Pulmonary artery endothelial cell (primary cell): ENCODE measurements at places on chromosomes 13 and 19. TPM values are rescaled to one million over a fixed set of nuclear protein-coding genes. Genes with fewer than 3 reads are reported as not detected.

- DNase-seq = no peak
These were observed 117.1 kb upstream of the SLITRK5 start for GRCh38 chr13:87554045-87554444.

The PSG4 gene
- total RNA-seq = not detected in 2 replicates

DNA sequence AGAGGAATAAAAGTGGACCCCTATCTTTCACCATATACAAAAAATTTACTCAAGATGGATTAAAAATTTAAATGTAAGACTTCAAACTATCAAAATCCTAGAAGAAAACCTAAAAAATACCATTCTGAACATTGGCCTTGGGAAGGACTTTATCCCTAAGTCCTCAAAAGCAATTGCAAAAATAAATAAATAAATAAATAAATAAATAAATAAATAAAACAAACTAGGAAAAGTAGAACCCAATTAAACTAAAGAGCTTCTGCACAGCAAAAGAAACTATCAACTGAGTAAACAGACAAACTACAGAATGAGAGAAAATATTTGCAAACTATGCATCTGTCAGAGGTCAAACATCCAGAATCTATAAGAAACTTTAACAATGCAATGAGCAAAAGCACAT lies 874.9 kb upstream of the PCDH20 start:
- DNase-seq = no peak

DNA sequence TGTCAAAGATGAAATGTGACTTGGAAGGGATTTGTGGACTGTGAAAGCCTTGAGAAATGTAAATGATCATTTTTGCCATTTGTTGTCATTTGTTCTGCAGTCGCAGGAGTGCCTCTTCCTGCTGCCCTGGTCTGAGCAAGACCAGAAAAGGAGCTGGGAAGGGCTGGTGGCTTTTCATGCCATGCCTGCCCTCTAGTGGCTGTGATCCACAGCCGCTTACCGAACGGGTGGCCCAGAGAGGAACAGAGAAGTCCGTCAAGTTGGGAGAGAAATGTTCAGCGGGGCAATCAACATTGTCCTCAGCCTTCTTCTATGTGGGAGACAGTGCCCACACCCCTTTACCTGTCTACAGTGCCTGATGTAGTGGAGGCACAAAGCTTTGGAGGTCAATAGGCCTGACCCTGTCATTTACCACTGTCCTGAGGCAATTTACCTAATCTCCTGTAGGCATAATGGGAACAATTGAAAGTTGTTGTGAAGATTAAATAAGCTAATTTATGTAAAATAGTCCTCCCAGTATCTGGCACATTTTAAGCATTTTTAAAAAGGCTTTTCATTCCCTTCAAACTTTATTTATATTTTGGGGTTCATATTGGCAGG lies 224.5 kb downstream of the B3GLCT start:
- peak; percentile 57 for DNase-seq

DNA sequence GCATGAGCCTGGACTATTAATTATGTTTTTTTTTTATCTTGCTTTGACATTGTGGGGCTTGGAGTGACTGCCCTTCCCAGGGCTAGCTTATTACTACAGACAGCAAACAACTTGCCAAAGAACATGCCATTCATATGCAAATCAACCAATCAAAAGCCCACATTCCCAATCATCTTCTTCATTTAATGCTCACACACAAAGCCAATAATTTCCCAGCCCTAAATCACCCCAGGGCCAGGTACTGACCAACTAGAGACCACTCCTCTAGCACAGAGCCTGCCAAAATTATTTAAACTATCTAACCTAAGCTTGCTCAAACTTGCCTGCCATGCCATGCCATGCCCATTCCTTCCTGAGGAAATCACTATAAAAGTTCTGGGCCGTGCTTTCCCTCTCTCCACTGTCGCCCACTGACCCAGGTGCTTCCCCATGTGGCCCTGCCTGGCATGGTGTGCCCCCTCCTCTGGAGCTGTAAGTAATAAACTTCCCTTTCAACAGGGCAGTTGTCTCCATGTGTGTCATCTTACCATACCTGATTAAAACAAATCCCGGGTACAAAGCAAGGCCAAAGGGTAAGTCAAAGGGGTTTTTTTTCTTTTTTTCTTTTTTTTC lies 15.7 kb downstream of the PBX4 start:
- DNase-seq = no peak

The PSG1 gene
- total RNA-seq = under 0.01 TPM in 1 of 2 replicates, not detected in the other

DNA sequence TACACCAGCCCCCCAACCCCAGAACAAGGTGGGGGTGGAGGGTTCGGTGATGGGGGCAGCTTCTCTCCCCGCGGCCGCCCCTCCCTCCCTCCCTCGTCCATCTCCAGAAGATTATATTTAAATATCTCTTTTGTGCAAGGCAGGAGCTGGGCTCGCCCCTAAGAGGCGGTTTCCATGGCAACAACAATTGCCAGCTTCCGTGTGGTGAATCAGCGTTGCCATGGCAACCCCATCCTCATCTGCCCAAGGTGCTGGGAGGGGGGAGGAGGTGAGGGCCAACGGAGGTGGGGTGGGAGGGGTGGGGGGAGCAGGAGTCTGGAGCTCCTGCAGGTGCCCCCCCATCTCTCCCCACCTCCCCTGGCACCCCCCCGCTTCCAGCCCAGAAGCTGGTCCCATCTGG lies 46.4 kb downstream of the CELF5 start:
- no peak for DNase-seq

- DNase-seq = no peak
These were observed 6.1 kb upstream of the CEACAM1 start for GRCh38 chr19:42534391-42534790.

The PNMA8B gene
- 0.07 and 0.11 TPM in 2 replicates for total RNA-seq

DNA sequence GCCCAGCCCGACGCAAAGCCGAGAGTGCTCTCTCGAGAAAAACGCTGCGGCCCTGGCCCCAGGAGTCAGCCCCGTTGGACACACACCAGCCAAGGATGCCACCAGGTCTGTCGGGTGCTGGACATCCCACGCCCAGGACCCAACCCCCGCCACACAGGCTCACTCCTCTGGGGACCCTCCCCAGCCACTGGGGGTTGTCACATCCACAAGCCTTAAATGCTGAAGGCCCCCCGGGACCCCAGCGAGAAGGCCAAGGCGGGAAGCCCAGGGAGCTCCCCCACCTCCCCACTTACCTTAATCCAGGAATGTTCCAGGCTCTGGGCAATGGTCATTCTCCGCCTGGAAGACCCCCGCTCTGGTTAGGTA lies 11.2 kb downstream of the DAPK3 start:
- DNase-seq = no peak

GRCh38 chr19:16361254-16361653 lies 36.6 kb downstream of the KLF2 start:
- no peak for DNase-seq

The SUGP2 gene
- total RNA-seq = 17.5 and 29.4 TPM in 2 replicates

DNA sequence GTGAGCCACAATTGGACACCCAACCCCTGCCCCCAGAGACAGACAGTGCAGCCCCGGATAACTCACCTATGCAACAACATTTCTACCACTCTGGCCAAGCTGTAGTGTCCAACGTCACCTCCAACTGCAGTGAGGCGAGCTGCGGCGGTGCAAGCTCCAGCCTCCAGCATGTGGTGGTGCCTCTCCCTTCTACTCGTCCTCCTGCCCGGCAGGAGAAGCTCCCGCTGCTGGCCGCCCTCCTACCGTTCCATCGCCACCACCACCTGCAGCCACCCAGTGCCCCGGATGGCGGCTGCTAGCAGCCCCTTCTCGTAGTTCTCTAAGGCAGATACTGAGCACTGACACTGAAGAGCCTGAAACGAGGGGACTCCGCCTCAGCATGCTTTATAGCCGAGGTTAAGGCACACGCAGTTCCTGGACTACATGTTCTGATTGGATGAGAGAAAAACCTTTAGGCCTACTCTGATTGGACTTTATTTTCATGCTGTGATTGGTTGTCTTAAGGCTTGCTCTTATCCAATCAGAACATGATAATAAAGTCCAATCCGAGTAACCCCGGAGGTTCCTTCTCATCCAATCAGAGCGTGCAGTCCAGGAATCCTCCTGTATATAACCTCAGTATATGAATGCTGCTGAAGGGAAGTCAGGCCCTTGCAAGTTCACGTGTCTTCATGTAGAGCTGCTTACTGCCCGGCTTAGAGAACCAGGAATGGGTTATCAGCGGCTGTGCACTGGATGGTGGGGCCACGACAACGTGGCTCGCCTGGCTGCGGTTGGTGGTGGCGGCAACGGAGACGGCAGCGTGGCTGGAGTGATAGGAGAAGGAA lies 63.5 kb downstream of the TUBA3C start:
- no peak for DNase-seq

DNA sequence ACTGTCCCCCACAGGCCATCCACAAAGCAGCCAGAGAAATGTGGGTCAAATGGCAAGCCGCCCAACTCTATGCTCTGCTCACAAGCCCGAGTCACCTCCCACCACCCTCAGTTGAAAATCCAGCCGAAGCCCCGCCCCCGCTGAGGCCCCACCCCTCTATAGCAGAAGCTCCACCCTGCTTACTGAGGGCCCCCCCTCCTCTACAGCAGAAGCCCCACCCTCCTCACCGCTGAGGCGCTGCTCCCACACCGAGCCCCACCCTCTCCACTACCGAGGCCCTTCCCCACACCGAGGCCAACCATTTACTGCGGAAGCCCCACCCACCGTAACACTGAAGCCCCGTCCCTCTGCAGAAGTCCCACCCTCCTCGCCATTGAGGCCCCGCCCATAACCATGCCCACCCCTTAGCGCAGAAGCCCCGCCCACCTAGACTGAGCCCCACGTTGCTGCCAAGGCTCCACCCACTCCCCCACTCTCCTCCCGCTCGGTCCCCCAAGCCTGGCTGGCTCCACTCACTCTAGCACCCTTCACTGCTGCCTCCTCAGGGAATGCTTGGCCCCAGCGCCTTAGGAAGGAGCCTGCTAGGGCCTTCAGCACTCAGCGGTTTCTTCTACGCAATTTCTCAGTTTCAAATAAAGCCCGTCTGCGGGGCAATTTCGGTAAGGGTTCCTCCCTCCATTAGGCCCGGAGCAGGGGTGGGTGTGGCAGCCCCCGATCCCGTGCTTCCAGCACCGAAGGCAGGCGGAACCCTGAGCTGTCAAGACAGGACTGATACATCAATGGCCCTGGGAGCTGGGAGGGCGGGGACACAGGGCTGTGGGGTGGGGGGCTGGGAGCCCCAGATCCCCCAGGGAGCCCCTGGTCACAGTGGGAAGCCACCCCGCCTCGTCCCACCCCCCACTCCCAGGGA lies 9.0 kb upstream of the MYDGF start:
- DNase-seq = no peak

DNA sequence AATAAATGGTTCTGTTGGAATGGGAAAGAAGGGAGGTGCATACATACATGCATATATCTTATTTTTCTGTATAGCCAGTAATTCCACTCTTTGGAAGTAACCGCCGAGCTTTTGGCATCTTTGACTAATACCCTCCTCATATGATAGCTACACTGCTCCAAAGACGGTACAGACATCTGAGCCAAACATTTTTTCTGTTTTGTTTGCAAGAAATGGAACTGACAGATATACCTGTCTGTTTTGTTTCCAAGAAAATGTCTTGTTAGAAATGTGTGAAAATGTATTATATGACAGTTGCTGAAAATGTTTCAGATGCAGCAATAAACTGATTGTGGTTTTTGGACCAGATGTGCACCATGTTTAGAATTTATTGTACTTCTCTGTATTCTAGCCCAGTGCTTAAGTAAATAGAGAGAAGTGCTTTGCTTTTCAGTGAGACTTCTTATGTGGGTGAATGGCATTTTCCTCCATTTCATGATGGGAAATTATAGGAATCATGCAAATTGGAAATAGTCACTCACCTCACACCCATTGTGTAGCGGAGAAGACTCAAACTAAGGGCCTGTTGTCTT lies 396.9 kb downstream of the KCNRG start:
- no peak for DNase-seq

The KCNN4 gene
- 0.46 and 0.49 TPM in 2 replicates for total RNA-seq

DNA sequence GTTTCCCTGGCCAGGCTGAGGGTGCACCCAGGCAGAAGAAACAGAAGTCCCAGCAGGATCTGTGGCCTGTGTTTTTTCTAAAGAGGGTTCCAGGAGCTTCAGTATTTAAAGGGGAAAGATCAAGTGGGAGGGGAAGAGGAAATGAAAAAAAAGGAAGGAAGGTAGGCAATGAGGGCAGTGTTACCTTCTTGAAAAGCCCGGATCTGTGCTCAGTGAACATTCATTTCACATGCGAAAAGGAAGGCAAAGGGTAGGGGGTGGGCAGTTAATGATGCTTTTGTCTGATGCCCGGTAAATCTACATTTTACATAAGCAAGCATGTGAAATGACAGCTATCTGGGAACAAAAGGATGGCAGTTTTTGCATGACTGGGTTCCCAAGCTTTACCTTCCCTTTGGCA lies 326.2 kb downstream of the UQCRFS1 start:
- no peak for DNase-seq

GRCh38 chr19:57667228-57667627 lies 1.5 kb upstream of the ZSCAN4 start:
- DNase-seq = no peak

GRCh38 chr19:30710721-30711120 lies 338.5 kb downstream of the ZNF536 start:
- DNase-seq = no peak

The CGB5 gene
- total RNA-seq = not detected in 2 replicates

DNA sequence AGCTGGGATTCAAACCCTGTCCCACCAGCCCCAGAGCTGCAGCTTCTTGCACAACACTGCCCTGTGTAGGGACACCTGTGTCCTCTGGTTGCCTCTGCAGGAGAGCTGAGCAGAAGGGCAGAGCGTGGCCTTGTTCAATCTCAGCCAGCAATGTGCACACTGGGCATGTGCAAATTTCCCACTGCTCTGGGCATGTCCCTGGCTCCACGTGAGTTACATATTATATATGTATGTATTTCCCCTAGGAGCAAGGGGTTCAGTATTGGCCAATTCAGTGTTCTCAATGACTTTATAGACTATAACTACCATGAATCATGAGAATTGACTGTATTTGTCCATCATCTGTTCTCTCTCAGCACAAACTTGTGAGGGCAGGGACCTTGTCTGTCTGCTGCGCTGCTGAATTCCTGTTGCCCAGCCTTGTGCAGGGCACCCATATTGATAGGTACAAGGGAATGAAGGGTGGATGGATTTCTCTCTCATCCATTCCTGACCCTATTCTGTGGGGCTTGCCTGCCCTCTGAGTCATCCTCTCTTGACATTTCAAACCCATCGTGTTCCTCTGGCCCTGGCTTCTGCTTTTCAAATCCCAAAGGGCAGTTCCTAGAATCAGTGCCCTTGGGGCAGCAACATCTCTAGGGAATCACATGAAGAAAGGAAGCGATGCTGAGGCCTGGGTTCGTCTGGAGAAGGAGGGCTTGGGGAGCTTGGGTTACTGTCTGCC lies 69.7 kb downstream of the ERICH6B start:
- no peak for DNase-seq

DNA sequence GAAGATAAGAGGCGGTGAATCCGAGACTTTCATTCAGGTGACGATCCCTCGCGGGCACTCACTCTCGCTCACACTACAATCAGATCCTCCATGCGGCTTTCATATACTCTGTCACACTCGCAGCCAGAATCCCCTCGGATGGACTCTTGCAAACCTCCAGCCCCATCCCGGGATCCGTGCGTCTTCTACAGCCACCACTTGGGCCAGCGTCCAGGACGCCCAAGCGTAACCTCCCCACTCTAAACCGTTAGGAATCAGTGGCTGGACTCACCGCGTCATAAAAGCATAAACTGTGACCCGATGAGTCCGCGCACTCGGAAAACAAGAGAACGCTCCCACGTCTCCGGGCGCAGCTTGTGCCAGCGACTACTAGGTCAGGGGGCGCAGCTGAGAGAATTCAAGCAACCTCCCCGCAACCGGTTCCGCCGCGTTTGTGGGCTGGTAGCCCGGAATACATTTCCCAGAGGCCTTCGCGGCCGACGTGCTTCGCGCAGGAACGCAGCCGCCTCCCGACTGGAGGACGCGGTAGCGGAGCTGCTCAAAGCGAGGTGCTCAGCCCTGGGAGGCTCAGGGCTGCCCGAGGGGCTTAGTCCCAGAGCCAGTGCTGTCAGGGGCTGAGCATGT lies 27.6 kb downstream of the ZNF607 start:
- peak; percentile 59 for DNase-seq

- DNase-seq = no peak
These were observed 52.3 kb downstream of the CCDC70 start for GRCh38 chr13:51914137-51914493.
